ENCODE measurements at places on chromosomes 3 and 15. TPM values are rescaled to one million over a fixed set of nuclear protein-coding genes. Genes with fewer than 3 reads are reported as not detected.
A peak's percentile ranks its signal among the peaks of the same experiment; 100 is the strongest.

DNA sequence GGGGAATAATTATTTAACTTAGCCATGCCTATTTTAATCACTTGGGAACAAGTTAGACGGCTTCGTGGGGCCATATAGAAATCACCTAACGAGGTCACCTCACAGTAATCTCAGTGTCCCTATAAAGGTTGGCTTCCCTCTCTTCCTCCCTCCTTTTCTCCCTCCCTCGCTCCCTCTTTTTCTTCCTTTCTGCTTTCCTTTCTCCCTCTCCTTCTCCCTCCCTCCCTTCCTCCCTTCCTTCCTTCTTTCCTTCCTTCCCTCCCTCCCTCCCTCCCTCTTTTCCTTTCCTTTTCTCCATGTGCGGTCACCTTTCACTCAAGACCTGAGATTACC is 206.1 kb upstream of the DPH6 start:
- H3K27me3 ChIP-seq = no peaks in the 10 kb centered on the region
- H3K36me3 ChIP-seq = no peaks in the 10 kb centered on the region
- no peak for DNase-seq
- no peak overlapping the region for H3K27ac ChIP-seq

- H3K27ac ChIP-seq = no peak overlapping the region
- DNase-seq = peak; percentile 61
- no peaks in the 10 kb centered on the region for H3K27me3 ChIP-seq
- no peaks in the 10 kb centered on the region for H3K4me1 ChIP-seq
Observed at GRCh38 chr3:47266709-47267489, 15.7 kb downstream of the KIF9 start.

CCDC9B gene
- polyA plus RNA-seq = 8.0 TPM

DNA sequence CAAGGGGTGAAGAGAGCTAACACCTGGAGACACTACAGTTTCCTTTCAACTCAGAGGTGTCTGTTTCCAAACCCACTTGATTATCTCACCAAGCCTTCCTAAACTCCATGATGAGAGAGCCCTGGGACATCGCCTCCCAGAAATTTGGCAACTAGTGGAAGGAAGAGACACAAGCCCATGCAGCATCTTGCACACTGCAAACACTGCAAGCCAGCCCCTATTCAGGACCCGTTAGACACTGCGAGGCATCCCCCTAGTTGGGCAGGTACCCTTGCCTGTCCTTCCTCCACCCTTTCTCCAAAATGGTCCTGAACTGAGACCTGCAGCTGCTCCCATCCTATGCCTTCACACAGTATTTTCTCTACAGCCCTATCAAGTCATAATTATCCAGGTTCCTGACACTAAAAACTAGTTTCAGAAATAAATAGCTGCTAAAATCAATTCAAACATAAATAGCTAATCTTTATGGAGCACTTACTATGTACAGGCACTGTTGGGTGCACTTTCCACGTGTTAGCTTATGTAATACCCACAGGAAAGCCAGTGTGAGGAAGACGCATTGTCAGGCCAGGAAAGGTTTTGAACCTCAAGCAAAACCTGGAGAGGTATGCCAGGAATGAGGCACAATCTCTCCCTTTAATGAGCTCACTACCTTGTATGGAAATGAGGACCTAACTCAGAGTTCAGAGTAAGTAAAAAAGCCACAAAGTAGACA is 2.8 kb downstream of the MAGI1 start:
- no peaks in the 10 kb centered on the region for H3K27me3 ChIP-seq
- H3K27ac ChIP-seq = peak overlapping the region; percentile 91
- H3K4me1 ChIP-seq = peaks cover 36% of the 10 kb centered on the region
- DNase-seq = no peak
- H3K36me3 ChIP-seq = no peaks in the 10 kb centered on the region

DNA sequence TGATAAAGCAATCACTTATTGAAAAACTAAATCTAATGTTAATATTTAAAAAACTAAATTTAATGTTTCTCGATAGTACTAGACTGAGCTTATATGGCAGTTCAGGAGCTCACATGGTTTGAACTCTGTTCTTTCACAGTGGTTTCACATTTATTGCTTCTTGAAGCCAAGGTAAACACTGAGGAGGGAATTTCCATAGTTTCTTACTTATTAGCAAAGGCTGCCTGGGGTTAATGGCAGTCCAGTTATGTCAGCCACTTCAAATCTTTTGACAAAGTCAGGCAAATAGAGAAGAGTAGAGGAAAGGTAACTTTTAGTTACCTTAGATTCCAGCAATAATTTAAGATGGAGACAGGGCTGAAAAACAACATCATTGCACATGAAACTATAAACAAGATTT is 831.5 kb downstream of the ROBO2 start:
- no peak overlapping the region for H3K27ac ChIP-seq
- H3K4me3 ChIP-seq = no peak overlapping the region

- no peaks in the 10 kb centered on the region for H3K27me3 ChIP-seq
- no peak overlapping the region for H3K27ac ChIP-seq
- H3K4me1 ChIP-seq = no peaks in the 10 kb centered on the region
Observed at GRCh38 chr15:36601497-36601932, 22.1 kb downstream of the CDIN1 start.

DNA sequence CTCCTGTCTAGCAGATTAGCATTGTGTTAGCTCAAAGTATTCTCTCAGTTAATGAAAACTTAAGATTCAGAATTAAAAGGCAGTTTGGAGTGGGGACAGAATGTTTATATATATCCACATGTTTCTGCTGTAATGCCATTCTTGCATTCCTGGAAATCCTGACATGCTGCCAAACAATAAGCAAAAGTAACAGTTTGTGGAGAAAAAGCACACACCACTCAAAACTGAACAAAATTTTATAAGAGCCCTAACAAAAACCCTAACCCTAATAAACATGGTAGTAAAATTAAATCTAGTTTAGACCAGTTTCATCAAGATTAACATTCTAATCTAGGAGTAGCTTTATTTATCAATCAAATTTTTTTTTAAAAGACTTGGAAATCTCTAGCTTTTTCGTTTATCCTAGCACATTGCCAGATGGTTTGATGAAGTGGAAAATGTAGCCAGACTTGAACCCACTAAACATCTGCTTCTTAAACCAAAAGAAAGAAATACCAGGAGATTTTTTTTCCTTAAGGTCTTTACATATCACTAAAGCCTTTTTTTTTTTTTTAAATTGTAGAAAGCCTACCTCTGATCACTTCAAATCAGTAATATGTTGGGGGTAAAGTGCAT is 3.7 kb downstream of the TCAIM start:
- peaks cover 61% of the 10 kb centered on the region for H3K4me1 ChIP-seq
- H3K27ac ChIP-seq = peak overlapping the region; percentile 20
- H3K27me3 ChIP-seq = no peaks in the 10 kb centered on the region
- DNase-seq = no peak
- no peaks in the 10 kb centered on the region for H3K36me3 ChIP-seq
- no peak overlapping the region for H3K4me3 ChIP-seq

NRROS gene
- 8.4 TPM for polyA plus RNA-seq

CLRN1 gene
- not detected for polyA plus RNA-seq

All from spleen (tissue), 13 donors.